ENCODE measurements at places on chromosomes 16 and 17.
A peak's percentile ranks its signal among the peaks of the same experiment; 100 is the strongest.

DNA sequence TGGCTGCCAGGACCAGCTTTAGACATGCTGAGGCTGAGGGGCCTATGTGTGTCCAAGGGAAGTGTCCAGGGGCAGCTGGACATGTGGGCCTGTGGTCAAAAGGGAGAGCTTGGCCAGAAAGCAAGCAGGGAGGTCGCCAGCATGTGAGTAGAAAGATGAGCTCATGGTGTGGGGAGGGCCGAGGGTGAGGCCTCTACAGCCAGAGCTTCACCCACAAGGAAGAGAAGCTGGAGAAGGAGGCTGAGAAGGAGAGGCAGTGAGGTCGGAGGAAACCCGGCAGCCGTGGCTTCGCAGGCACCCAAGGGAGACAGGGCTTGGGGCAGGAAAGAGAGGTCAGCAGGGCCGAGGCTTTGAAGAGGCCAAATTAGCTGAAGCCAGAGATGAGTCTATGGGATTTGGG is 4.0 kb upstream of the HSD11B2 start:
- DNase-seq = no peak

DNA sequence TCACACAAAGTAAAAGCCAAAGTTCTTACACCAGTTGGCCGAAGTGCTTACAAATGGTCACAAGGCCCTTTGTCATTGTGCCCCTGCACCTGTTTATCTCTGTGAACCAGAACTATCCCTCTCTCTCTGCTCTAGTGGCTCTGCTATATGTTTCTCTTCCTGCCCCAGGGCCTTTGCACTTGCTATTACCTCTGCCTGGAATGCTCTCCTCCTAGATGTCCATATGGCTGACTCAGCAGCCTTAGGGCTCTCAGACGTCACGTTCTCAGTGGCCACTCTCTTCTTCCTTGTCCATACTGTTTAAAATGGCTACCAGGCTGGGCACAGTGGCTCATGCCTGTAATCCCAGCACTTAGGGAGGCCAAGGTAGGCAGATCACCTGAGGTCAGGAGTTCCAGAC is 38.8 kb upstream of the DDX52 start:
- DNase-seq = no peak

GRCh38 chr17:50653738-50654137 is 19.1 kb downstream of the ABCC3 start:
- no peak for DNase-seq

DNA sequence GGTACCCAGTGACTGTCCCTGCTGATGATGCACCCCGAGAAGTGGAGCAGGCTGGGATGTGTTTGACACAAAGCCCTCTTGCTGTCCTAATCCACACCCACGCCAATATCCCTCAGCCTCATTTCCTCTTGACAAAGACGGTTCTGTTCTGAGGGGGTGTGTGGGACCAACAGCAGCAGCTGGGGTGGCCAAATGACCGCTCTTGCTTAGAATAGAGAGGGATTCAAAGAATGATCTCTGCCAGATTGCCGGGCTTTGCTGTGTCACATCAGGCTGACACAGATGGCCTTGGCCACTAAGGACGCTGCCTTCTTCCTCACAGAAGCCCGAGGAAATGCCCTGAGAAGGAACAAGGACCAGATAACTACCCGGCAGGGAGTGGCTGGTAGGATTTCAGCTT is 250.7 kb downstream of the NTN1 start:
- no peak for DNase-seq

GRCh38 chr16:52467753-52468152 is 79.2 kb downstream of the TOX3 start:
- DNase-seq = no peak

- DNase-seq = no peak
Observed at GRCh38 chr17:1787301-1787902, 25.5 kb downstream of the SERPINF1 start.

GRCh38 chr17:60390925-60391470 is 935 bp downstream of the USP32 start:
- no peak for DNase-seq

- no peak for DNase-seq
Observed at GRCh38 chr17:19728084-19728495, 11.7 kb upstream of the SLC47A2 start.

GRCh38 chr16:88874938-88875599 is 8.6 kb upstream of the PABPN1L start:
- DNase-seq = no peak

DNA sequence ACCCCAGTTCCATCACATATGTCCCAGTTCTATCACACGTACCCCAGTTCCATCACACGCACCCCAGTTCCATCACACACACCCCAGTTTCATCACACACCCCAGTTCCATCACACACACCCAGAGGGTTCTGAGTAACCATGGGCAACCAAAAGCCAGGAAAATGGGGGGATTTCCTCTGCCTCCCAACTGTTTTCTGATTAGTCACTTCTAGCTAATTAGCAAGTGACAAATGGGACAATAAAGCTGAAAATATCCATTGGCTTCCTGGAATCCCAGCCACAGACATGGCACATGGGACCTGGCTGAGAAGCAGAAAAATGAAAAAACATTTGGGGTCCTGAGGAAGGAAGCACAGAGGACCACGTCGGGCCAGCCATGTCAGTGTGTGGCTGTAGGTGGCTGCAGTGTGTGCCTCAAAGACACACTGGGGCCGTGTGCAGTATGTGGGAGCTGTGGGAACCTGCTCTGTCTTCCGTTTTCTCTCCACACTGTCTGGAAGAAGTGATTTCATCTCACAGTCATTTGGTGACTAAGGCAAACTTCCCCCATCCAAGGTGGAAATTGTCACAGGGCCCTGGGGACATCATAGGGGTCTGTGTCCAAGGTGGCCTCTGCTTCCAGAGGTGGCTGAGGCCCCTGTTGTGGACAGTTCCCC is 106.7 kb downstream of the CMIP start:
- DNase-seq = no peak

GRCh38 chr17:27546624-27547300 is 84.2 kb upstream of the LGALS9 start:
- DNase-seq = no peak

DNA sequence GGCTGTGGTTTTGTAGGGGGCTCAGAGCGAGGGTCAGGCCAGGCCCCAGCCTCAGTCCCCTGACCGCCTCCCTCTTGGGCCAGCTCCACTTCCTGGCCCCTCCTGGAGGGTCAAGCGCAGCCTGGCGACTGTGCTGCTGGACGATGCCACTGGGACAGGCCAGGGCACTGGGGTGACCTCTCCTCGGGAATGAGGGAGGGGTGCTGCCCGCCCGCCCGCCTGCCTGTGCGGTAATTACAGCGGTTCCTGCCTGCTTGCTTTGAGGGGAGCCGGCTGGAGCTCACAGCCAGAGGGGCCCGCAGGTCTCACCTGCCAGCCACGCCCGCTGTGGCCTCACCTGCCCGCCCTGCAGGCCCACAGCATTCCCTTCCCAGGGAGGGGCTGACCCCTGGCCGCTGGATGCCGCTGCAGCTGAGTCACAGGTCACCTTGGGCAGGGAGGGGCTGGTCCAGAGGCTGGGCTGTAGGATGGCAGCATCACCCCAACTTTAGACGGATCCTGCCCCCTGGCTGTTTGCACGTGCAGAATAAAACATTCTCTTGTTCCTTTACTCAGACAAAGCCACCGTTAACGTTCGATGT is 76.7 kb upstream of the CBX4 start:
- DNase-seq = no peak

DNA sequence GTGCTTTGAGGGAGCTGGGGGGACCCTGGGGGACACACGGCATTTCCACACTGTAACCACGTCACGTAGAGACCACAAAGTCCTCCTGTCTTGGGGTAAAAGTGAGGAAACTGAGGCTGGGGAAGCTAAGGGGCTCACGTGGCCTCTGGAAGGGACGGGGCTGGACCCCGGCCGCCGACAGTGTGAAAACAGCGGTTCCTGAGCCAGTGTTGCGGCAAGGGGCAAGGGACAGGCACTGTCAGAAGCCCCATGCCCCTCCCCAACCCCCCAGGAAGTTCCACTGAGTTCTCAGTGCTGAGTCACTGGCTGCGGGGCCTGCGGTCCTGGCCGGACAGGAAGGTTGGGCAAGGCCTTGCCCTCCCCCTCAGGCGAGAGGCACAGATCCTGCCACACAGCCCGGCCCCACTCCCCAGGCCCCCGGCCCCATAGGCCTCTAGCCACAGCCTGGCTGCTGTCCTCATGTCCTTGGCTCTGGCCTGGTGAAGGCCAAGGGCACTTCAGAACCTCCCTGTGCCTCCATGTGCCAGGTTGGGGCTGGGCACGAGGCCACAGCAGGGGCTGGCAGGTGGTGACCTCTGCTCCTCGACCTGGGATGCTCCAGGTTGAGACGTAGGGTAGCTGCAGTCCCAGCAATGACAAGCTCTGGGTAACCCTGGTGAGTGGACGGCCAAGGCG is 5.0 kb upstream of the CCDC57 start:
- DNase-seq = no peak

DNA sequence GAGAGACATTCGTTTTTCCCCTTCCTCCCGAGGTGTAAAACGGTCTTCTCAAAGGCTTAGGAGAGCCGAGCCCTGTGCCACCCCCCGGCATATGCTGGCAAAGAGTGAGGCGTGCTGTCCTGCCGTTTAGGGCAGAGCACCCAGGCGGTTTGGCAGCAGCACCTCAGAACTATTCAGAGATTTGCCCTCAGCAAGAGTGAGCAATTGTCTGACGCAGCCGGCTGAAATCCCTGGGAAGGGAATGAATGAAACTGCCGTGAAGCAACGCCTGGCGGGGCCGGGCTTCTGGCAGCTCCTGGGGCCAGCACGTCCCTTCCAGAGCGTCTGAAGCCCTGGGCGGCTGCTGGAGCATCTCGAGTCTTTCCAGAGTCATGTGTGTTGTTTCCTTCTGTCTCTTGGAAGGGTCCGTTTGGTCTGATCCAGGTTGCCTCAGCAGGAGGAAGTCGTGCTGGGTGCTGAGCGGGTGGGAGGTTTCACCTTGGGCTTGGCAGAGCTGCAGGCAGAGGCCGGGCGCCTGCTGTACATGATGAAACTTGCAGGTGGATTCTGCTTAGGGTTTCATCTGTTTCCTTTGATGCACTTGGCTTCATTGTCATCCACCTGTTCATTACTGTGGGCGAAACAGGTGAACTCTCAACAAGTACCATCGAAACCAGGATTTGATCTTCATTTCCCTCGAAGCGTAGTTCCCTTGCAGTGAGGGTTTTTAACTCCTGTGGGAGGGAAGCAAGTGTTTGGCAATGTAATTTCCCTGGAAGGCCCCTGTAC is 35.4 kb downstream of the TBCD start:
- no peak for DNase-seq

- peak; percentile 94 for DNase-seq
Observed at GRCh38 chr17:32349854-32350665, at the start of gene ZNF207. TSS of gene ZNF207 (plus strand) at chr17:32350157. CDS start at chr17:32350286, 129 bp downstream.

DNA sequence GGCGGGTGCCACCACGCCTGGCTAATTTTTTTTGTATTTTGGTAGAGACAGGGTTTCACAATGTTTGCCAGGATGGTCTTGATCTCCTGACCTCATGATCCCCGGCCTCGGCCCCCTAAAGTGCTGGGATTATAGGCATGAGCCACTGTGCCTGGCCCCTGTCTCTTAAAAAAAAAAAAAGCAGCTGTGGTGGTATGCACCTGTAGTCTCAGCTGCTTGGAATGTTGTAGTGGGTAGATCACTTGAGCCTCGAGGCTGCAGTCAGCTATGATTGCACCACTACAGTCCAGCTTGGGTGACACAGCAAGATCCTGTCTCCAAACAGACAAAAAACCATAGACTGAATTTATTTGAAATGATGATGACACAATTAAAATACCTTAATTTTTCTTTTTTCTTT is 24.3 kb downstream of the CDK12 start:
- no peak for DNase-seq

- no peak for DNase-seq
Observed at GRCh38 chr17:49624896-49625295, 49.2 kb downstream of the NXPH3 start.

GRCh38 chr16:23974223-23974622 is 138.4 kb downstream of the PRKCB start:
- no peak for DNase-seq

- DNase-seq = no peak
Observed at GRCh38 chr17:1036845-1037237, 39.9 kb downstream of the TIMM22 start.

DNA sequence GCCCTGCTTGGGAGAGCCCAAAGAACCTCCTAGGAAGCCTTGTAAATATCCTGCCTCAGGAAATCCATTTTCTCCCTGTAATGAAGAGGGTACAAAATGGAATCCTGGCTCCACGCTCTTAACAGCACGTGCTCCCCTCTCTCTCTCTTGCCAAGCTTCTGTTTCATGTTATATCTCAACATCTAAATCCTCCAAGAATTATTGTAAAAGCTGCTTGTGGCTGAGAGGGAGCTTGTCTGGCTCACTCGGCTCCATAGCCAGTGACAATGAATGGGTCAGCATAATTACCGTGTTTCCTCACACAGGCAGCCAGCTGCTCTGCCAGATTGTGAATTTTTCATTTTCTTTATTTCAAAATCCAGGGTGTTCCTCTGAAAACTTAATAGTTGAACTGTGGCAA is 317.8 kb downstream of the RBFOX1 start:
- no peak for DNase-seq

DNA sequence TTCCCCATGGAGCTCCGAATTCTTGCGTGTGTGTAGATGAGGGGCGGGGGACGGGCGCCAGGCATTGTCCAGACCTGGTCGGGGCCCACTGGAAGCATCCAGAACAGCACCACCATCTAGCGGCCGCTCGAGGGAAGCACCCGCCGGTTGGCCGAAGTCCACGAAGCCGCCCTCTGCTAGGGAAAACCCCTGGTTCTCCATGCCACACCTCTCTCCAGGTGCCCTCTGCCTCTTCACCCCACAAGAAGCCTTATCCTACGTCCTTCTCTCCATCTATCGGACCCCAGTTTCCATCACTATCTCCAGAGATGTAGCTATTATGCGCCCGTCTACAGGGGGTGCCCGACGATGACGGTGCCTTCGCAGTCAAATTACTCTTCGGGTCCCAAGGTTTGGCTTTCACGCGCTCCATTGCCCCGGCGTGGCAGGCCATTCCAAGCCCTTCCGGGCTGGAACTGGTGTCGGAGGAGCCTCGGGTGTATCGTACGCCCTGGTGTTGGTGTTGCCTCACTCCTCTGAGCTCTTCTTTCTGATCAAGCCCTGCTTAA is 617 bp upstream of the SENP3 start:
- peak; percentile 88 for DNase-seq

DNA sequence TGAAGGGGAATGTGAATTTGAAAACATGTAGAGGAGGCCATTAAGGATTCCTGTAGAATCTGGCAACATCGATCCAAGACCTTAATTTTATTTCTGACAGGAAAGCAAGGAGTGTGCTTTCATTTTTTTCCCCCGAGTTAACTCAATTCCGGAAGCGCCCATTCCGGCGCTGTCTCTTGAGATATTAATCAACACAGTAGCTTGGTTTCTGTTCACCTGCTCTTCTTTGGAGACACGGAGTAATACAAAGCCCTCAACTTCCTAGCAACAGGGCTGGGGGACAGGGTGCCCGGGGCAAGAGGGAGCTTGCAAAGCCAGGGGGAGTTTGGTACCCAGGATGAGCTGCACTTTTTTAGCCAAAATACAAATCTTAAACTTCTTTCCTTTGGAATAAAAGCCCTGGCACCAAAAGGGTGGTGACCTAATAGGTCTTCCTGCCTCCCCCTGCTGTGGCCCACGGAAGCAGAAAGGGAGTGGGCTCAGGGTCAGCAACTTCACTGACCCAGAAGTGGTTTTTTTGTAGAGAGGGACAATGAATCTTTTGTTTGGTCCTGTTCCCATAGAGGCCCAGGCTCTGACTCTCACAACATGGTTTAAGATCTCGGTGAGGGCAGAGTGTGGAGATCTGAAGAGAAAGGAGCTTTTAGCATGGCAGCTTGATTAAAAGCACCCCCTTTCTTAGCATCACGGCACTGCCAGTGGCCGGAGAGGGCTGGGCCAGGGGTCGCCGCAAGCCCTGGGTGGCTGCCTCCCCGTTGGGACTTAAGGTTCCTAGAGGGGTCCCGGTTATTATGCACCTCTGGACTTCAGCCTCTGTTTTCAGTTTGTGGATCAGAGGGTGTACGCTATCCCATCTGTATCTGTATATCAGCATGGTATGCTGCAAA is 207.3 kb downstream of the CCDC182 start:
- no peak for DNase-seq

Data from activated CD4-positive, CD25-positive, alpha-beta regulatory T cell treated with anti-CD3 and anti-CD28 coated beads, Interleukin-2, amount 50 U/mL, for 72 hours (primary cell).